ENCODE measurements at places on chromosomes 16 and 17. TPM values are rescaled to one million over a fixed set of nuclear protein-coding genes. Genes with fewer than 3 reads are reported as not detected.

DNA sequence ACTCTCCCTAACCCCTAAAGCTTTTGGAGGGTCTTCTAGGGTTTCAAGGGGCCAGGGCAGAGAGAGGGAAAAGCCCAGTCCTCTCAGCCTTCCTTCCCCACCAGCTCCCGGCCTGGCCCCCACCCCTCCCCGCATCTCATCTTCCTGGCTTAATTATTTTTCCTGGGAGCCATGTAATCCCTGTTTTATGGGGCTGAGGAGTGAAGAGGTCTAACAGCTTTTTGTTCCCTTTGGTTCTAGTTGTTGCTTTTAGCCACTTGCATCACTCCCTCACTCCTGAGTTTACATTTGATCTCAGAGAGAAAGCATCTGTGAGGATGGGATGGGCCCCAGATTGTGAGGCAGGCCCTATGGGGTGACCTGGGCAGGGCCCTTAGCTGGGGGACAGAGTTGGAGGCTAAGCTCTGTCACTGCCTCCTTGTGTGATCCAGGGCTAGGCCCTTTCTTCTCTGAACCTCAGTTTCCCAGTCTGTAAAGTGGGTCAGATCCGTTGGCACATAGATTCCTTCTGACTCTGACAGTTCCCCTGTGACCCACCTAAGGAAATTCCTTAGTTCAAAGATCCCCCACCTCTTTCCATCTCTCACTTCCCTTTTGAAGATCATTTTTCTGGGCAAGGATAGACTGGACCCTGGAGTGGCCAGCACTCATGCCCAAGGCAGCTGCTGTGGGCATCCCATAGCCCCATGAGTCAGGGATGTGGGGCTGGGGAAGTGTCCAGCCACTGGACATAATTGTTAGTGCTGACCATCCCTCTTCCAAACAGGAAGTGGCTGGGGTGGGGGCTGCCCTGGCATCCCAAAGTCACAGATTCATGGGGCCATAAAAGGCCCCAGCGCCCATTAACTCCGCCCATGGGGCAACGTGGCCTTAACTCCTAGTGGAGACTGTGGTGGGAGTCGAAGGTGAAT lies 20.1 kb downstream of the UNC119 start:
- no peak for DNase-seq

GRCh38 chr17:63947711-63948330 lies 15.7 kb upstream of the CD79B start:
- no peak for DNase-seq

- DNase-seq: no peak
These were observed 32.0 kb downstream of the SMPD3 start for GRCh38 chr16:68416057-68417046.

C16orf96 gene
- not detected for polyA plus RNA-seq

MAPT gene
- polyA plus RNA-seq: 0.39 TPM

GRCh38 chr16:50611332-50611934 lies 63.2 kb downstream of the NKD1 start:
- no peak for DNase-seq

TBC1D3G gene
- polyA plus RNA-seq: not detected

GRCh38 chr17:33137426-33137825 lies 145.8 kb downstream of the SPACA3 start:
- DNase-seq: no peak

GRCh38 chr17:45234641-45235415 lies 13.1 kb downstream of the FMNL1 start:
- peak; percentile 73 for DNase-seq

ASPA gene
- not detected for polyA plus RNA-seq

DNA sequence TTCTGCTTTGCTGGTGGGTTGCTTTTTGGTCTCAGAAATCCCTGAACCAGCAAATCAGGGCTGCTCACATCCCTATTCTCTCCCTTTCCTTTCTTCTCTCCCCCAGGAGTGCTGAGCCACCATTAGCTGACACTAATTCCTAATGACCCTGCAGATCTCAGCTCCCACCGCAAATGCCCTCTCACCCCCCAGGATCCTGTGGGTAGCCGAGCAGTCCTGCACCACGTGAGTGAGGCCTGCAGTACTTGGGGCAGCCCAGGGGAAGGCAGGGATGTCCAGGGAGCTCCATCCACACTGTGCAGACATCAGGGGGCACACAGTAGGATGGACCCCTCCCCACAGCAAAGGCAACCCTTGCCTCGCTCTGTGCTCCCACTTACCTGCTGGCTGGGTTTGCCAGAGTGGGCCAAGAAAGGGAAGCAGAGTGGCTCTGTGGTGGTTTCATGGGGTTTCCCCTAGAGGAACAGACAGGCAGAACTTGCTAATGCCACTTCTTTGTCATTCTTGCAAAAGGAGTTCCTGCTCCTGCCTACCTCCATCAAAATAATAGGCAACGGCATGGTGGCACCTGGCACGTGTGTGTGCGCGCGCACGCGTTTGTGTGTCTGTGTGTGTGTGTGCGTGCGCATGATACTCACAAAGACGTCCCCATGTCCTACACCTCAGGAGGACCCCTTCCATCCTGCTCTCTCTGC lies 135.6 kb downstream of the GAS7 start:
- DNase-seq: no peak
